ENCODE measurements at places on chromosomes 3 and 15.

- DNase-seq = no peak
These were observed 31.7 kb downstream of the PSTPIP1 start for GRCh38 chr15:77026501-77027110.

GRCh38 chr3:7682822-7683229, 818.8 kb upstream of the LMCD1 start:
- no peak for DNase-seq

GRCh38 chr3:195907934-195908693, at the start of gene TNK2:
TNK2 (minus strand) TSS chr3:195908551; CDS start chr3:195888588, 19,963 bp downstream.
- peak; percentile 31 for DNase-seq

DNA sequence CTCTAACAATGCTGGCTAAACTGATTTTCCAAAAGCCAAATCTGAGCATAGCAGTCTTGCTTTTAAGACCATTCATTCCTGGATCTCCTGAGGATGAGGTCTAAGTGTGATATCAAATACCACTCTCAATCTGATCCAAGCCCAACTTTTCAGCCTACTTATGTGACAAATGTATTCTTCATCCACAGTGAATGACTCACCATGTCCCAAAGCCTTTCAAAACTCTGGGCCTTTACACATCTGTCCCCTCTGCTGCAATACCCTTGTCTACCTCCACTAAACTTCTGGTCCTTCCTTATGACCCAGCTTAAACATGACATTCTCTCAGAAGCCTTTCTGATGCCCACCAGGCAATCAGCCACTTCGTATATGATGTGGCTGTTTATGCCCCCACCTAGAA, 4.6 kb downstream of the ANAPC13 start:
- DNase-seq = no peak

DNA sequence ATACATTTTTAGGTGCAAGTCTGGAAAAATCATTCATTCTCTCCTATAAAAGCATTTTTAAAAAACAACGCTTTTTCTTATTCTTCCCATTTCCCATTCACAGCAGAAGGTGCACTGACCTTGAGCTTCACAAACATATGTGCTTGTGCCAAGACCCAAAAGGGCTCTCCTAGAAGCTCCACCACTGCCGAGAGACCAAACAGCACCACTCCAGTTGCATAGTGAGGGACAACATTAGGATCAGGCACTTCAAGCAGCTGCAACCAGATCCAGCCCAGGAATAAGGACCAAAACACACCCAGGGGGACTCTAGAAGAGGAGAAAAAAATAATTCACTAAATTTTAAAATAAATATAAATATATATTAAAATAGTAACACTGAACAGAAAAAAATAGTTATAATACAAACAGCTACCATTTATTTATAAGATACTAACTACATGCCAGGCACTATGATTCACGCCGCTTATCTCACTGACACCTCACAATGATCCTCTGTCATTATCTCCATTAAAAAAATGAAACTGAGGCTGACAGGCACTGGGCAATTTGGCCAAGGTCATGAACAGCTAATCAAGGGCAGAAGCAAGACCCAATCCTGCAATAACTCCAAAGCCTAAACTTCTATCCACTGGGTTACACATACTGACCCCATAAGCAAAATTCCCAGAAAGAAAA, 7.8 kb downstream of the RFT1 start:
- DNase-seq = no peak

GRCh38 chr3:126116526-126116925, 32.6 kb upstream of the SLC41A3 start:
- no peak for DNase-seq

GRCh38 chr15:73335471-73335870, 33.3 kb downstream of the HCN4 start:
- no peak for DNase-seq

- DNase-seq = no peak
These were observed 16.2 kb upstream of the SLC6A6 start for GRCh38 chr3:14386254-14386653.

GRCh38 chr15:29913528-29914135, 91.4 kb upstream of the TJP1 start:
- DNase-seq = no peak

- no peak for DNase-seq
These were observed 22.8 kb upstream of the P2RY1 start for GRCh38 chr3:152811974-152812760.

DNA sequence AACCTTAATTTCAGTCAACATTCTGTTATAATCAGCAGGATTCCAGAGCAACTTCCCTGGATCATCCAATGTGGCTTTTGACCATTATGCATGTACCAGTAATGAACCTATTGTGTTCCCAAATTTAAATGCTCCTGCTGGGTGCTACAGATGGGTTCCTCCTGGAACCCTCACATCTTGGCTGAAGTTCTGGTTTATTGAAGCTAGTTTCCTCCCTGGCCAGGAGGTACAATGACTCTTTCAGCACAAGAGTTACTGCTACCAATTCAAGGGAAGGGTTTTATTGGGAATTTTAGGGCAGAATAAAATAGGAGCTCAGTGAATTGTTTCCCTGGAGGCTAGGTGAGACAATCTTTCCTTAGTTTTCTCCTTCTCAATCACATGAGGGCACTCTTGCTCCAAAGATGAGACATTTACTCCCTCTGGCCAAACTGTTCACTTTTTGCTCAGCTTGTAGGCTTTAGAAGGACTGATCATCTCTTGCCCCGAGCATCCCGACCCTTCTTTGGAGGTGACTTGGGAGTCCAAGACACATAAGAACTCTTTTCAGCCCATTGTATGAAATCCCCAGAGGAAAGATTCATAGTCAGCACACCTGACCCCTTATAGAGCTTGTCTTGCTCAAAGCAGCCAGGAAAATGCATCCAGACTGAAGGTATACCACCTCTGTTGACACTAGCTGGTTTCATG, 8.8 kb upstream of the NPHP3 start:
- no peak for DNase-seq

- no peak for DNase-seq
These were observed 1.7 kb downstream of the LTK start for GRCh38 chr15:41511899-41512369.

- DNase-seq = no peak
These were observed 148.9 kb downstream of the ROBO1 start for GRCh38 chr3:79618883-79619282.

DNA sequence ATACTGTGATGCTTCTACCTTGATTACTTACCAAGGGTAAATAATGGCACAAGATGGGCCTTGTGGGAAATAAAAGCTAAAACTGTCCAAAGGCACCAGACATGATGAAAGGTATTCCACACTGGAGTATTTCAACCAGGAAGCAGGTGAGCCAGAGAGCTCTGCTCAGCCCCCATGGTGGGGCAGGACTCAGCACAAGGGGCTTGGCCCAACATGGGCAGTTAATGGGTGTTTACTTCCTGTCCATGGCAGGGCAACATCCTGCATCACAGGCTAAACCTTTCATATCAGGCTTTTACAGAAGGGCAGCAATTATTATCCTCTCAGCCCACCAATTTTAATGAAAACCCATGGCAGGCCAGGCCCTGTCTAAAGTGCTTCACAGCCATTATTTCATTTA, 38.2 kb downstream of the MAGI1 start:
- DNase-seq = no peak

DNA sequence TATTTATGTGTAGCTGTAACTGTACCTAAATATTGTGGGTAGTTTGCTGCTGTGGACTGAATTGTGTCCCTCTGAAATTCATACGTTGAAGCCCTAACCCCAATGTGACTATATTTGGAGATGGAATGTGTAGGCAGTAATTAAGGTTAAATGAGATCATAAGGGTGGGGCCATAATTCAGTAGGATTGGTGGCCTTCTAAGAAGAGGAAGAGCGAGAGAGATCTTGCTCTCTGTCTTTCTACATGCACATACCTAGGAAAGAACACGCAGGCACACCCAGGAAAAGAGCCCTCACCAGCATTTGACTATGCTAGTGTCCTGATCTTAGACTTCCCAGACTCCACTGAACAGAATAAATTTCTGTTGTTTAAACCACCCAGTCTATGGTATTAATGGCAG, 67.6 kb upstream of the CFAP20DC start:
- DNase-seq = no peak

DNA sequence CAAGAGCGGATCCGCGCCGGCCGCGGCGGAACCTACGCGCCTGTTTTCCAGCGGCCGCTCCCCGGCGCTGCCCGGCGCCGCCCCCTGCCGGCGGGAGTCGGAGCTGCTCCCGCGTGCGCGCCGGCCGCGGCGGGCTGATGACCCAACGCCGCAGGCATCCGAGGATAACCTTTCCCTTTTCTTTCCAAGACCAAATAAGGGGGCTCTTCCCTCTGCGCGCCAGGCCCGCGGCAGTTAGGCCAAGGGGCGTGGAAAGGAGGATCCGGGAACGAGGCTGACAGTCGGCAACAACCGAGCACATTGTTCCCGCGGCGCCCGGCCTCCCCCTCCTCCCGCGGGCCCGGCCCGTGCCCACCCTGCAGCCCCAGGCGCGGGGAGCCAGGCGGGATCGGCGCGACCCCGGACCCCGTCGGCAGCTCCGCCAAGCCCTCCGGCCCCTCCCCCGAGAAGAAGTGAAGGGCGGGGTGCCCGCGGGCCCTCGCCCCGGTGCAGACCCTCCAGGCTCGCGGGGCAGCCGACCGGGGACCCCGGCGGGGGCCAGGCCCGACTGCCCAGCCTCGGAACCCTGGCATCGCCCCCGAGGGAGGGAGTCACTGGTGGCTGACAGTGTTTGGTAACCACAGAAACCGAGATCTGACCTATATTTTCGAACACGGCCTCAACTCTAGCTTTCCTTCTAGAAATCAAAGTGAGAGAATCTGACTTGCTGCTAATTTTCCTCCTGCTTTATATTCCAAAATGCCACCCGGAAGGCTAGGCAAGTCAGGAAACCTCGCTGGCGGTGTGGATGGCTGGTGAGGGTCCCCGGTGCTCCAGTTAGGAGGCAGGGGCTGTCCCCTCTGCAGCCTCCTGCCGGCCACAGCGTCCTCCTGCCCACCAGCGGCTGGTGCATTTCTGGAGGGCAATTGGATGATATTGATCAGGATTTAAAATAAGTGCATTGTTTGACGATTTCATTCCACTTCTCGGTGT, 45.6 kb upstream of the SYNM start:
- DNase-seq = peak; percentile 25

- no peak for DNase-seq
These were observed 26.4 kb downstream of the LARS2 start for GRCh38 chr3:45414823-45415222.

GRCh38 chr3:159877924-159878323, 110.7 kb upstream of the IL12A start:
- no peak for DNase-seq

DNA sequence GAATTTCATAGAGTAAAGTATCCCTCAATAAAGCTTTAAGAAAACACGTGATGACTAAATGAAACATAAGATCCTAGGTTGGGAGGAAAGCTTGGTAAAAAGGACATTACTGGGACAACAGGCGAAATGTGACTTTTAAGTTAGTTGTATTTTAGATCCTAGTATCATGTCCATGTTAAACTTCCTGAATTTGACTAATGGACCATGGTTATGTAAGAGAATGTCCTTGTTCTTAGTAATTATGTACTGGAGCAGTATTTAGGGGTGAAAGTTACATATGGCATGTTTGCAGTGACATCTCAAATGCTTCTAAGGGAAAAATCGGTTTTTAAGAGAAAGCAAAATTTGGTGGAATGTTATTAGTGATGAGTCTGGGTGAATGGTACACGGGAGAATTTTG, 69.6 kb downstream of the IQSEC1 start:
- DNase-seq = no peak

DNA sequence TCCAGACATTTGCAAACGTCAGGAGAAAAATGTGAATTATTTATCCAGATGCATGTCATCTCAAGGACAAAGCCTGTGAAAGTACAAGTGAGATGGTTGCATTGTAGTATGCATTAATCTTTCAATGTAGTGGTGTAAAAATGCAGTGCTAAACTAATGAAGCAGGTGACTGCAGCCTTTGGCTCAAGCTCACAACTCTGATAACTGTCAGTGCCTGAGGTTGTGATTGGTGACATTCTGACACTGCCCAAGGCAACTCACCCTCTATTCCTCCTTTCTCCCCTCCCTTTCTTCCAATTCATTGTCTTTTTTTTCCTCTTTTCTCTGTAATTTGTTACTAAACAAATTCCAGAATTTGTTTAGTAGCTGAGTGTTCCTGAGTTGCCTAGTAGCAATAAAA, 20.0 kb upstream of the TMOD3 start:
- DNase-seq = no peak

GRCh38 chr3:176953106-176954060, 243.9 kb downstream of the TBL1XR1 start:
- no peak for DNase-seq

DNA sequence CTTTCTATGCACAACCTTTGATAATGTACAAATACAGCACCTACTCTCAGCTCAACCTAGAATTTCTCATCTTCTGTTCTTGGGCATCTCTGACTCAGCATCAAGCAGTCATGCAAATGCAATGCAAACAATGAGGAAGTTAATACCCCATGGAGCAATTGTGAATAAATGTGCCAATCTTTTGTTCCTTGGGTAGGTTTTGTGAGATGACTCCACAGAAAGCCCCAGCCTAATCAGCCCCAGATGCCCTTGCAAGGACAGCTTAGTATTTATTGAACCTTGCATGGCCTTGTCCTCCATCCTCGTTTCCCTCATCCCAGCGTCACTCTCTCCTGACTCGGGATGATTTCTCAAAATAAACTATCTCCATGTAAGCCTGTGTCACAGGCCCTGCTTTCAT, 494.7 kb upstream of the NECTIN3 start:
- no peak for DNase-seq

DNA sequence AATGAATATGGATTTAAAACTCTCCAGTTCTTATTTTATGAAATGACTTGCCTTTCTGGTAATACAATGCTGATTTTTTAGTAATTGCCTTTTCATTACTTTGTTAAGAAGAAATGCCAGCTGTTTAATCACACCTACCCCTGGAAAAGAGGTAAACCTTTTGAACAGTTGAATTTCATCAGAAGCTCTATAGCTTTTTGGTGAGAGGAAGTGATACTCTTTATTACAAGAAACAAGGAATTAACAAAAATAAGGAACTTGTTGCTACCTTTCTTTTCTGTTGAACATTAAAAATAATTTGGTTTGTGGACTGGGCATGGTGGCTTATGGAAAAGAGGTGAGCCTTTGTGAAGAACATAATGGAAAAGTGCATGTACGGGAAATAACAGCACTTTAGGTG, 19.7 kb downstream of the BLOC1S6 start:
- DNase-seq = no peak

- no peak for DNase-seq
These were observed 11.9 kb downstream of the CISH start for GRCh38 chr3:50599716-50600118.

GRCh38 chr3:136982520-136983138, 24.8 kb downstream of the IL20RB start:
- no peak for DNase-seq

DNA sequence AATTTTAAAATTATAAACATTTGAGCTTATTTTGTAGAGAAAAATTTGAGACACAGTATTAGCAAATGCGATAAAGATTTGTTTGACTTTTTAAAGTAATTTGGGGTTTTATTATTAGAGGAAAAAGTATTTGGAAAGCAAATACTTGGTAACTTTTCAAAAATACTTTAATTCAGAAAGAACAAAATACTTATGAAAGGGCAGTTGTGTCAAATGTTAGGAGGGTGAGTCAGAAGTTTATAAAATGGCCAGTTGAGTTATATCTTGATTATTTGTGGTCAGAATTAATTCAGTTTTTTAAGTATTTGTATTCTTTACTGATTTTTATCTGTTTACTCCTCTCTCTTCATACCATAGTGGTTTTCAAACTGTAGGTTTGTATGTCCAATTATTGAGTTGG, 12.1 kb downstream of the LACTB start:
- no peak for DNase-seq

Measured in T-helper 17 cell (primary cell).